ENCODE measurements at places on chromosomes 16 and 17.

- no peak for DNase-seq
Observed at GRCh38 chr17:40343219-40344119, 21.1 kb downstream of the GJD3 start.

DNA sequence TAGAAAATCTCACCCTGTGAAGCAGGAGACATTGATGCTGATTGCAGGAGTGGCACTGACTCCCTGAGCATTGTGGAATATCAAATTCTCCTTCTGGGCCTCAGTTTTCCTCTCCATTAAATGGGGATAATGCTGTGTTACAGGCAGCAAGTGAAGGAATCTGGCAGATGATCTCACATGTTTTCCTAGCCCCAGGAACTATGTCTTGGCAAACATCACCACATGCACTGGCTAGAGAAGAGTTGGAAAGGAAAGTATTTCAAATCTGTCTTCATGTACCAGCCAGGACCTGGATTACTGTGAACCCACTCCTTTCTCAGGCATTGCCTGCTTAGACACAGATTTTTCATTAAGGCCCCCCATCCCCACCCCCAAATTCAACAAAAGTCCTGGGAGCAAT is 13.6 kb upstream of the CCL8 start:
- DNase-seq, result no peak

DNA sequence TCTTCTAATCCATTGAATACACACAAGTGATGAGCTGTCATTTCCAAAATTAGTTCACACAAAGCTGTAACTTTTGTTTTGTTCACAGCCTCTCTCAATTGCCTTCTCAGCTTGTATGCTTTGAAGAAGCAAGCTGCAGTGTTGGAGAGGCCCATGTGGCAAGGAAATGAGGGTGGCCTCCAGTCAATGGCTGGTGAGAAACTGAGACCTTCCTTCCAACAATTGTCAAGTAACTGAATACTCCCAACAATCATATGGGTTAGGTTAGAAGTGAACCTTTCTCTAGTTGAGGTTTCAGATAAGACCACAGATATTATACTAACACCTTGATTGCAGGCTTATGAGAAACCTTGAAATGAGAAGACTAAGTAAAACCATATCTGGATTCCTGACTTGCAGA is 82.4 kb upstream of the SOX9 start:
- DNase-seq, result no peak

GRCh38 chr16:70162041-70162451 is 11.5 kb upstream of the CLEC18C start:
- no peak for DNase-seq

DNA sequence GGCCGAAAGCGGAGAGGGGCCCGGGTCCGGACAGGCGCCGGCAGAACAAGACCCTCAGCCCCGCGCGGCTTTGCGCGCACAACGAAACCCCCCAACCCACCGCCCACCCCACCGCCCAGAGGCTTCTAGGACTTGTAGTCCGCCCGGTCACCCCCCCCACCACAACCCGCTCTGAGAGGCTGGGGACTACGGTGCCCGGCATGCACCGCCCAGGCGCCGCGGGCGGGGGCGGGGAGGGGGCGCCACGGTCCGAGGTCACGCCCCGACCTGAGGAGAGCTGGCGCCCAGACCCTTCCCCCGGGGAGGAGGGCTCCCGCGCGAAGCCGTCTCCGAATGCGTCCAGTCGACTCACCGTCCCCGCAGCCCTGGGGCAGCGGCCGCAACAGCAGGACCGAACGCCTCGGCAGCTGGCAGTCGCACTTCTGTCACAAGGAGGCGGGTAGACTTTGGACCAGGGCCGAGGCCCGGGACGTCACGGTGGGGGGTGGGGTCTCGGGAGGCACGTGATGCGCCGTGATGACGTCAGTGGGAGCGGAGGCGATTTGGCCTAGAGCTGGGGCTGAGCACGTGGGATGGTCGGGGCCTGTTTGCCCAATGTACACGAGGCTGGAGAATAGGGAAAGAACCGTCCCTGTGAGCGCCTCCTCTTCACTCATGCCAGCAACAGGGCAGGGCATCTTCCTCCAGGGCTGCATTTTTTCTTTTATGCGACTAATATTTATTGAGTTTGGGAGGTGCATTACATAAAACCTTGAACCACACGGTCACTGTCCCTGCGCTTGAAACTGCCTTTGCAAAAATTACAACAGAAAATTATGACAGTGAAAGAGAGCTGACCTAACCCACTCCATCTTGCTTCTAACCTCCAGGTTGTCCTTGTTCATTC is at the start of gene CDIP1:
Gene CDIP1 (minus strand): TSS at position 424 of the 886 bp plus-strand sequence. CDS start 24,643 bp downstream, outside the sequence.
- DNase-seq, result peak; percentile 94

GRCh38 chr16:27127308-27127707 is 60.6 kb downstream of the C16orf82 start:
- DNase-seq, result no peak

DNA sequence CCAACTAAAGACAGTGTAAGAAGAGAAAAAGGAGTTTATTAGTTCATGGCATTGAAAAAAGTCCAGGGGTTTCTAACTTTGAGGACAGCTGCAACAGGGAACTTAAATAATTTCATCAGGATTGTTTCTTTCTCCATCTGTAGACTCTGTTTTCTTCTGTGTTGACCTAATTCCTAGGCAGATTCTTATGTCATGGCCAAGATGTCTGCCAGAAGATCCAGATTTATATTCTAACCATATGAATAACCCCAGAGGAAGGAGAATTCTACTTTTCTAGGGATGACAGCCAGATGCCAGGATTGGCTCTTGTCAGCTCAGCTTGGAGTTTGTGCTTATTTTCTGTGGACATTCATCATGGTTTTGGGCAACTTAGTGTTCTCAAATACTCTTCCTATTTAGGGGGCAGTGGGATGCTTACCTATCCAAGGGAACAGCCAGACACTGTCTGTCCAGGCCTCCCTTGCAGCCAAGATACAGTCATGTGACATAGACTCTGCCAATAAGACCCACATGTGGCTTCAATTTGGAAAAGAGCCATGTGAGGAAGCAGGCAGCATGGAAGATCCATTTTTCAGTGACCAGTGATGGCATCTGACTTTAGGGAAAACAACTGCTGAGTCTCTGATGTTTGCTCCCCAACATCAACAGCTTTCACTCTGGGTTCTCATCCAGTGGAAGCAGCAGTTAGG is 18.2 kb downstream of the PCTP start:
- DNase-seq, result no peak

DNA sequence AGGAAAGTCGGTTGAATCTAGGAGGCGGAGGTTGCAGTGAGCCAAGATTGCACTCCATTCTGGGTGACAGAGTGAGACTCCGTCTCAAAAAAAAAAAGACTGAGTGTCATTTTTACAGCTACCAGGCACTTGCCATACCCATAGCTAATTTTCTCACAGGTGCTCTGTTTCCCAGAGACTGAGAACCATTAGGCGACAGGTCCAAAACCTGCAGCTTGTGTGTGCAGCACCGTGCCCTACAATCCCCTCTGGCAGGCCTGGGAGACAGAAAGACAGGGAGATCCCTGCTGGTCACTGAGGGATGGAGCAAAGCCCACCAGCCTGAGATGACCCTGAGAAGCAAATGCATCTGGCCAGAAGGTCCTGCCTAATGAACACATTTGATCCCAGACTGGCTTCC is 2.7 kb downstream of the TFAP4 start:
- no peak for DNase-seq

DNA sequence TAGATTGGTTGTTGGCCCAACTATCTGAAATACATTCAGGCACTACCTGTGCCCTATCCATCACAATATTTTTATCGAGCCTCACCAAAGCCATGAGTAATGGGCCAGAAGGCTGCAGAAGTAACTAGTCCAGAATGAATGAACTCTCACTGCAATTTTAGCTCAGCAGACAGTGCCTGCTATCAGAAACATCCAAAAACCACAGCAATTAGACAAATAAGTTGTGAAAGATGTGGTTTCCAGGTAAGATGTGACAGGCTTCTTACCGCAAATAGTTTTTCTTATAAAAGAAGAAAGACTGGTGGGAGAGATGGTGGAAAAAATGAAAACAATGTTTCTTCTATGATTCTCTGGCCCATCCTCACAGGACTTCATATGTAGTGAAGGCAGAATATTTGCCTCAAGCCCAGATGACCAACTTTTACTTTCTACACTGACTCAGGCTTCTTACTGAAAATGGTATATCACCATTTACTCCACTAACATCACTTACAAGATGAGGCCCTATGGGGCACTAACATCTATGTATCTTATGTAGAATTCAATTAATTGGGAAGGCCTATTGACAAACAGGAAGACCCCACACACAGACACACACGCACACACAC is 9.8 kb upstream of the RFFL start:
- peak; percentile 66 for DNase-seq

DNA sequence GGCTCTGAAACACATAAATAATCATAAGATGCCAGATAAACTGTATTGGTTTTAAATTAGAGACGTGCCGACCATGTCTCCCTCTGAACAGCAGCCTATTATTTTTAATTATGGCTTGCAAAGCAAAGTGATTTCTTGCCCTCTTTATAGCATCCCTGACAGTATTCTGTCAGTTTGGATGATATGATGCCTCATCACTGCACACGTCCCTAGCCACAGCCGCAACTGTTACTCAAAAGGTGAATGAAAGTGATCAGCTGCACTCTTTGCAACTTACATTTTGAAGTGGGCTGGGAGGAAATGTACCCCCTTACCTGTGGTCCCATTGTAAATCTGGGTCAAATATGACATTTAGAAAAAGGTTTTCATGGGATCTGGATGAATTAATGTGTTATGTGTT is 389.9 kb downstream of the MAF start:
- DNase-seq, result no peak

- peak; percentile 65 for DNase-seq
Observed at GRCh38 chr16:30875871-30876801, 17.7 kb downstream of the BCL7C start.

DNA sequence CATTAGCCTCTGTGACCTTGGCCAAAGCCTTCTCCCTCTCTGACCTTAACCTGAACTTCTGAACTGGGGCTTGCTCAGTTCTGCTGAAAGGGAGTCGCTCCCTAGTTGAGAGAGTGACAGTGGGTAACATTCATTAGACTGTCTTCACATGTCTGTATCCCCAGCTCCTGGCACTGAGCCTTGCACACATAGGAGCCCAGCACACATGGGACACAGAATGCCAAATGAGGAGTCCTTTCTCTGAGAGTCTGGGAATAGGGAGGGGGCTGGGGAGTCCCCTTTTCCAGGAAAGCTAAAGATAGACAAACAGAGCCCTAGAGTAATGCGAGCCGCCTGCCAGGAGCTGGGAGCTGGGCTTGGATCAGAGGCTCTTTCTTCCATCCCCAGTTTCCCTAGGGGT is 2.5 kb downstream of the TAC4 start:
- no peak for DNase-seq

DNA sequence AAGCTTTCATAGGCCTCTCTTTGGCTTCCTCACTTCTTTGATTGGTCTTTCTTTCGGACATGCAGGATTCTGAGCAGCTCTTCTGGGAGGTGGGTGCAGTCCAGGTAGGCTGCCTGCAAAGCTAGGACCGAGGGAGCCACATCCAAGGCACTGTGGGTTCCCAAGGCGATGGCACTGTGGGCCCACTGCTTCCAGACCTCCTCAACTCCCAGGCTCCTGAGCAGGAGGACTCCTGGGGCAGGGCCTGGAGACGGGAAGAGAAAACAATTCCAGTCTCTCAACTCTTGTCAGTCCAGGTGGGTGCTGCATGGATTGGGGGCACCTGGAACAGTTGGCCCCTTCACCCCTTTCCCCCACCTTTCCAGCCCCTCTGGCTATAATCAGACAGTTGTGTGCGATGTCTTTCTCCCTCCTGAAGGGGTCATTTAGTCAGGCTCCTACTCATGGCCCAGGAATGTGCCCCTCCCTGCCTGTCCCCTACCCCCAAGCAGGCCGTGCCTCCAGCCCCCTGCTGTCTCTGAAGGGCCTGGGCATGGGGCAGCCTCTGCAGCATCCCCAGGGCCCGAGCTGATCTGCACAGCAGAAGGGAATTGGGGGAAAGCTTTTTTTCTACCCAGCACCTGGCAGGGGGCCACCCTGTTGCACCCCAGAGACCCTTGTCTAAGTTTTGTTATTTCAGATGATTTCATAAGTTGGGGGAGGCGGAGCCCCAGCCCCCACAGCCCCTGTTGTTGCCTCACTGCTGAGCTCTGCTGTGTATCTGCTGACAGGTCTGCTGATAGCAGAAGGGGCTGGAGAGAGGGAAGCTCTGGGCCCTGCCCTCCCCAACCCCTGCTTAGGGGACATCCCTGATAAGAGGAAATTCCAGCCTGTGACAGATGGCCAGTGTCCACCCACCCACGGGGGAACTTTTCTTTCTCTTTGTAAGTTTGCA is 330.3 kb downstream of the SEC14L1 start:
- no peak for DNase-seq

DNA sequence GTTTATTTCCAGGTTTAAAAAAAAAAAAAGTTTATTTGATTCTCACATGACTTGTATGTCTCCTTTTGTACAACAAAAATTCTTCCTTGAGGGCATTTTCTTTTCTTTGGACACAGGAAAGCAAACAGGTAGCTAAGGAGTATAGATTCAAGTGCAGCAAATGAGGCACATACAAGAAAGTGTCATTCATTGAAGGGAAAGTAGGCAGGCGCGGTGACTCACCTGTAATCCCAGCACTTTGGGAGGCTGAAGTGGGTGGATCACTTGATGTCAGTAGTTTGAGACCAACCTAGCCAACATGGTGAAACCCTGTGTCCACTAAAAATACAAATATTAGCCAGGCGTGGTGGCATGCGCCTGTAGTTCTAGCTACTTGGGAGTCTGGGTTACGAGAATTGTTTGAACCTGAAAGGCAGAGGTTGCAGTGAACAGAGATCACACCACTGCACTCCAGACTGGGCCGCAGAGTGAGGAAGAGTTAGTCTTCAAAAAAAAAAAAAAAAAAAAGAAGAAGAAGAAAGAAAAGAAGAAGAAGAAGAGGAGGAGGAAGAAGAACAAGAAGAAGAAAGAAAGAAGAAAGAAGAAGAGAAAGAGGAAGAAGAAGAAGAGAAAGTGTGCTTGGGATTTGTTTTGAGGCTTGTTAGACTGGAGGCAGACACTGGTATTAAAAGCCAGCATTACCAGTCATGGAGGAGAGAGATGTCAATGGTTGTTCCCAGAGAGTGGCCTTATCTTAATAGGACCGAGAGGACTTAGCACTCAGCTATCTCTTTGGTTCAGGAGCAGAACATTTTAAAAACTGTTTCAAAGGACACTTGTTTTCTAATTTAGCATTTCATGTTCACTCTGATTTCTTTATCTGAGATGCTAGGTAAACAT is 19.7 kb downstream of the GINS3 start:
- DNase-seq, result no peak

- DNase-seq, result no peak
Observed at GRCh38 chr16:75312875-75313274, 61.5 kb upstream of the BCAR1 start.

GRCh38 chr17:43591001-43591400 is 44.9 kb upstream of the ETV4 start:
- no peak for DNase-seq

GRCh38 chr17:17783116-17783824 is 53.5 kb downstream of the SREBF1 start:
- peak; percentile 55 for DNase-seq
